Esophagus muscularis mucosa (tissue), 4 donors: ENCODE measurements at places on chromosomes 6 and 20. TPM values are rescaled to one million over a fixed set of nuclear protein-coding genes. Genes with fewer than 3 reads are reported as not detected.

- no peak overlapping the region for H3K4me3 ChIP-seq
- H3K4me1 ChIP-seq, result peaks cover 7% of the 10 kb centered on the region
- DNase-seq, result no peak
- no peaks in the 10 kb centered on the region for H3K27me3 ChIP-seq
- H3K27ac ChIP-seq, result no peak overlapping the region
- H3K36me3 ChIP-seq, result no peaks in the 10 kb centered on the region
These were observed 69.2 kb downstream of the PTPRA start for GRCh38 chr20:2942439-2942838.

DNA sequence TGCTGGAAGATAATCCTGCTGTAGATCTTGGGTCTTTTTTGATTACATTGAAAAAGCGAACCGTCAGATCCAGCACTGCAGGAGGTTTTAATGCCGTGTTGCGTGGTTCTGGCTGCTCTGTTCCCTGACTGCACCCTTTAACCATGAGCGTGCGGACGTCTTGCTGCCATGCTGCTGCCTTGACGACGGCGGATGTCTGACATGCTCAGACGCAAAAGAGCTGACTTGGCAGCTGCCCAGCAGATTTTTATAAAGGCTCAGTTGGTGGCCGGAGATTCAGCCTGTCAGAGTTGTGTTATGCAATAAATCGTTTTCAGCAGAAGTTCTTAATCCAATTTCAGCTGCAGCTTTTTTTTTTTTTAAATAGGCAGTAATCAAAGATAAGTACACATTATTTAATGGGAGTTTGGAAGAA is 119.4 kb downstream of the JARID2 start:
- peaks cover 43% of the 10 kb centered on the region for H3K4me1 ChIP-seq
- peak; percentile 92 for DNase-seq
- H3K4me3 ChIP-seq, result no peak overlapping the region
- no peaks in the 10 kb centered on the region for H3K27me3 ChIP-seq

DNA sequence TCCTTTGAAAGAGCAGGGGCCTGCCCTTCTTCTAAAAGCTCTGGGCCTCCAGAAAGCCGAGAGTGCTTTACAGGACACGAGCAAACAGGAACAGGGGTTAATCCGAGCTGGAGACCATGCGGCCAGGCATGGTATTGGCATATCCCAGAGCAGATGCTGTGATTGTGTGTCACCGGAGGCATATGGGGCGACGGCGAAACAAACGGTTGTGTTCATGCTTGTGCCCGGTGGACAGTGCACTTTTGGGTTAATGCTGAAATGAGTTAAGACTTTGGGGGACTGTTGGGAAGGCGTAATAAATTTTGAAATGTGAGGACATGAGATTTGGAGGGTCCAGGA is 1088.7 kb upstream of the DEFB115 start:
- H3K4me3 ChIP-seq, result no peak overlapping the region
- no peaks in the 10 kb centered on the region for H3K27me3 ChIP-seq

- no peaks in the 10 kb centered on the region for H3K27me3 ChIP-seq
- peak overlapping the region; percentile 95 for H3K27ac ChIP-seq
- no peaks in the 10 kb centered on the region for H3K36me3 ChIP-seq
- DNase-seq, result no peak
These were observed 2.8 kb downstream of the SOX4 start for GRCh38 chr6:21596145-21596948.

GRCh38 chr6:51654647-51655046 is 432.8 kb downstream of the PKHD1 start:
- no peaks in the 10 kb centered on the region for H3K4me1 ChIP-seq
- no peak for DNase-seq
- no peak overlapping the region for H3K4me3 ChIP-seq
- no peak overlapping the region for H3K27ac ChIP-seq

The ADGRF4 gene
- total RNA-seq, result 0.42 TPM
